ENCODE measurements at places on chromosomes 4 and X.

DNA sequence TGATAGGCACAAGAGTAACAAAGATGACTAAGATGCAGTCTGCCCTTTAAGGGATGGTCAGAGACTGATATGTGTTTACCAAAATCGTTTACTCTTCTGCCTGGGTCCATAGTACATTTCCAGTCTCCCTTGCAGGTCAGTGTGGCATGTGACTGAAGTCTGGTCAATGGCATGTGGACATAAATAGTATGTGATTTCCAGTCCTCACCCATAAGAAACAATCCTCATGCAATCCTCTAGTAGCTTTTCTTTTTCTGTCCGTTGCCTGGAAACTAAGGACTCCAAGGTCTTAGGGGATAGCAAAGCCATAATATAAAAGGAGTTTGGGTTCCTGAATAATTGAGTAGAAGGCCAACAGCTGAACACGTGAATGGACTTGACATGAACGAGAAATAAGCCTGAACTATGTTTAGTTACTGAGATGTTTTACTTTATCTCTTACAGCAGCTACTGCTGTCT, 1.1 kb downstream of the SLC9B2 start:
- peak; percentile 42 for DNase-seq

DNA sequence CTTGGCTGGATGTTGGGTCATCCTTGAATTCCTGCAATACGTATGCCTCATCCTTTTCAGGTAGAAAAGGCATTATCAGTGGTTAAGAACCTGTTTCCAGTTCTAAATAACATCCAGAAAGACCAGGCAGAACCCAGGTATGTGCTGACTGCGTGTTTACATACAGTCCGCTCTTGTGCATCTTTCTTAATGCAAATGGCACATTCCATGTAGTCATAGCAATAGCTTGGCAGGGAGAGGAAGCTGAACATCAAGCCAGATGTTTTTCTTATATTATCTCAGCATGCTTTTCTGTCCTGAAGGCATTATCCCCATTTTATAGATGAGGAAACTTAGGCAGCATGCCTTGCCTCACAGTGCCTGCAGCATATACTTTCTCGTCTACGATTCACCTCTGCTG, 2.1 kb downstream of the DCLK2 start:
- DNase-seq: no peak

DNA sequence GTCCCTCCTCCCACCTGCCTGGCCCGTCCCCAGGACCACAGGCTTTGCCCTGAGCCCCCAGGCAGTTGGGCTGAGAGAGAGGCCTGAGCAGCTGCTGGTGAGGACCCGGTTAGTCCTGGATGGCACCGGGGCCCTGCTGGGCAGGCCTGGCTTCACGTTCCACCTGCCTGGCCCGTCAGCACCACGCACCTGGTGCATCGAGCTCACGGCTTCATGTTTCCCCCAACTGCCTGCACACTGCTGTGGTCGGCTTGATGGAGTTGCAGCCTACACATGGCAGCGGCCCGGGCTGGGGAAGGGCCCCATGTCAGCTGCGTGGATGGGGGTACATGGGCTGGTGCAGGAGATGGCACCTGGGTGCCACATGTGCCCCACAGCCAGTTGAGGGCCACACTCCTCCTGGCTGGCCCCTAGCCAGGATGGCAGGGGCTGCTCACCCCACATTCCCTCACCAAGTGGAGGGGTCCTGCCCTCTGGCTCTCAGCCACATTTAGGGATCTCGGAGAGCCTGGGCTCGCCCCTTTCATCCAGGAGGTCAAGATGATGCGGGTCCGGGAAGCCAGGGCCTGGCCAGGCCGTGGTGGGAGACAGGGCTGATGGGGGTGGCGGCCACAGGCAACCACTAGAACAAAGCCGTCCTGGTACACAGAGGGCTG, 28.5 kb downstream of the NKX1-1 start:
- no peak for DNase-seq

DNA sequence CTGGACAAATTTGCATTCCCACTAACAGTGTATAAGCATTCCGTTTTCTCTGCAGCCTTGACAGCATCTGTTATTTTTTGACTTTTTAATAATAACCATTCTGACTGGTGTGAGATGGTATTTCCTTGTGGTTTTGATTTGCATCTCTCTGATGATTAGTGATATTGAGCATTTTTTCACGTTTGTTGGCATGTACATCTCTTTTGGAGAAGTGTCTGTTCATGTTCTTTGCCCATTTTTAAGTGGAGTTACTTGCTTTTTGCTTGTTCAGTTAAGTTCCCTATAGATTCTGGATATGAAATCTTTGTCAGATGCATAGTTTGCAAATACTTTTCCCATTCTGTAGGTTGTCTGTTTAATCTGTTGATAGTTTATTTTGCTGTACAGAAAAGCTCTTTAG, 68.8 kb downstream of the ADAMTS3 start:
- DNase-seq: no peak
